Right ventricle myocardium superior (tissue), 1 donor: ENCODE measurements at places on chromosomes 7 and 10. TPM values are rescaled to one million over a fixed set of nuclear protein-coding genes. Genes with fewer than 3 reads are reported as not detected.

ATG9B gene
- total RNA-seq: not detected

STEAP1B gene
- 0.43 TPM for total RNA-seq

- DNase-seq: no peak
These were observed 49.2 kb upstream of the SHH start for GRCh38 chr7:155861480-155861868.

- no peak for DNase-seq
These were observed 335.3 kb downstream of the NRG3 start for GRCh38 chr10:82210331-82210730.

- DNase-seq: no peak
These were observed 186.4 kb downstream of the PDE1C start for GRCh38 chr7:31883761-31884164.

- DNase-seq: no peak
These were observed 107.2 kb upstream of the TCF7L2 start for GRCh38 chr10:112842832-112843360.

- DNase-seq: no peak
These were observed 458.3 kb downstream of the PLXDC2 start for GRCh38 chr10:20274571-20274970.

VKORC1L1 gene
- 17.6 TPM for total RNA-seq

DNA sequence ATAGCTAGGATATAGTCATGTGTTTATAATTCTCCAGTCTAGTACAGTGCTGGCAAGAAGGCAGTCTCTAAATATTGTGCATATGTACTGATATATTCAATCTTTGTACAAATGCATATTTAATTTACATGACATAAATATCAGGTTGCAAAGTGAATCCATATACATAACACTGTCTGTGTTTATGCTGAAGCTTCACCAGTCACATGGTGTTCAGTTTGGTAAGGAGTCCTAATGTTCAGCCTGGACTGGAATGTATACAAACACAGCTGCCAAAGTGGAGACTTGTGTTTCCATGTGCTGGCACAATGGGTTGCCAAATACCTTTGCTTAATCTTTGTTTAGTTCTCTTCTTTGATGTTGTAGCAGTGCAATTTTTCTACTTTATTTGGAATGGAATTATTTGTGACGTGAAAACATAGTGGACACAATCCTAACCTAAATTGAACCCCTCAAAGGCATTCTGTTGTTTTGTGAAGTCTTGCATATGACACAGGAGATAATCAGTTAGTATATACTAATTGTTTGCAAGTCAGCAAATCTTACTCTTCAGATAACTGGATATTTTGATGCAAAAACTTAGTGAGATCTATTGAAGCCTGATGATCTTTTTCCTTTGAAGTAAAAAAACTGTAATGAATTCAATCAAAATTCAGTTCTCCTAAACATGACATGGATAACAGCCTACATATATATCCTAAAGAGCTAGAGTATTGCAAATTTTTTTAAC is 17.3 kb upstream of the ARL4A start:
- no peak for DNase-seq

ACSM6 gene
- total RNA-seq: not detected

GRCh38 chr10:59944339-59944935 is 38.1 kb upstream of the CCDC6 start:
- no peak for DNase-seq

DNA sequence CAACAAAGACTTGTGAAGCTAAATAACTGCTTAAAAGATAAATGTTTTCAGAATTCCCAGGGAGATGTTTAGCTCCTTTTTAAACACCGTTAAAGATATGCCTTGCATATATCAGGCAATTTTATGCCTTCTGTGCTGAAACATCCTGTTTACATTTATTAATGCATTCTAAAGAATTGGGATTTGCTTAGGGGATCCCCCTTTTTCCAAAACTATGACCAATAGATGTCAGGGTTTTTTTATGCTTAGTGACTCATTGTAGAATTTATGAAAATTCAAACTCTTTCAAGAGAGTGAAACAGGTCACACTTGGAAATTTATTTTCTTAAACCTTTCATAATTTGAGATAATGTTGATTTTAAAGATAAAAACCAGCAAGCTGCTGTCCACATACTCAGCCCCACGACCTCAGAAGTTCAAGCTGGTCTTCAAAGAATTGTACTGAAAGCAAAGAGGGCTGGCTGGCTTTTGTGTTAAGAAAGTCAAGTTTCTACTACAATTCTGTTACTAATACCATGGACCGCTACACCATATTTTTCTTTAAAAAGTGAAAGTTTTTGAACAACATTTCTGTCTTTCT is 411.8 kb downstream of the ETV1 start:
- DNase-seq: no peak

GRCh38 chr7:140596519-140597427 is 43.8 kb downstream of the DENND2A start:
- no peak for DNase-seq

- DNase-seq: no peak
These were observed 205.7 kb upstream of the IGFBP3 start for GRCh38 chr7:46126675-46127300.

DNA sequence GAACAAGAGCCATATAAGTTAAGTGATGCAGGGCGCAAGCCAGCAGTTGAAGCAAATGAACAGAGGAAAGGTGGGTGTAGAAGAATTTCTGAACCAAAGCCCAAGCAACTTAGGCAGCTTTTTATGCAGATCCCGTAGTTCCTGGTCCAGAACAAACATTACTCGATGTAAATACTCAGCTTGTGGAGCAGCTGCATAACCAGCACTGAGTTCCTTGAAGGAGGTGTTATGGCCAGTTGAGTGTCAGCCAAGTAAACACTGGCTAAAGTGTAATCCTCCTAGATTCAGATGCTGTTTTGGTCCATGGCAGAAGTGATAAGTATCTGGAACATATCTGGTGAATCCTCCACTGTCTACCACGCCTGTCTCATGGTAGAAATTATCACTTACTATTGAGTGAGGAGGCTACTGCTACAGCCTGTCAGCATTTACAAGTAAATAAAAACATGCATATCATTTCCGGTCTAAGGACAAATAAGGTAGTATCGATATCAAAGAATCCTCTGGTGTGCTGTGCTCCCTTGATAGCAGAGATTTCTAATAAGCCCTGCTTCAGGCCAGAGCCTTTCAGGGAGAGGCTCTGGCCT is 213.9 kb downstream of the DYNC1I1 start:
- no peak for DNase-seq

CYP2C19 gene
- 0.11 TPM for total RNA-seq

GRCh38 chr10:70759781-70760180 is 25.4 kb downstream of the TBATA start:
- peak; percentile 44 for DNase-seq

SFRP5 gene
- total RNA-seq: 2.1 TPM

DNA sequence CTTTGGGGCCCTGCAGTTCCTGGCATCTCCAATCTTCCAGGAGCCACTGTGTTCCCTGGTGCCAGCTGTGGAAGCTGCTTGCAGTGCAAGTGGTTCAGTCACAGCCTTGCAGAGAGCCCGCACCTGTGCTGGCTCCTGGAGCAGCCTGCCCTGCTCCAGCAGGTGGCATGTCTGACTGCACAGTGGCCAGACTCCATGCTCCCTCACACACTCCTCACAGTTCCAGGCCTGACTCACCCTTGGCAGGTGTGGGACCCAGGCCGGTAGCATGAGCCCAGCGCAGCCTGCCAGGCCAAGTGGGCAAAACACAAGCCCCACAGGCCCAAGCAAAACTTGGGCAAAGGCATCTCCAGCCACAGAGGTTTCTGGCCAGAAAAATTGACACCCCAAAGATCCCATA is 33.6 kb upstream of the RELN start:
- no peak for DNase-seq

GRCh38 chr10:112875476-112876267 is 74.4 kb upstream of the TCF7L2 start:
- DNase-seq: no peak

- DNase-seq: no peak
These were observed 40.0 kb upstream of the GRB10 start for GRCh38 chr7:50822706-50823105.

DNA sequence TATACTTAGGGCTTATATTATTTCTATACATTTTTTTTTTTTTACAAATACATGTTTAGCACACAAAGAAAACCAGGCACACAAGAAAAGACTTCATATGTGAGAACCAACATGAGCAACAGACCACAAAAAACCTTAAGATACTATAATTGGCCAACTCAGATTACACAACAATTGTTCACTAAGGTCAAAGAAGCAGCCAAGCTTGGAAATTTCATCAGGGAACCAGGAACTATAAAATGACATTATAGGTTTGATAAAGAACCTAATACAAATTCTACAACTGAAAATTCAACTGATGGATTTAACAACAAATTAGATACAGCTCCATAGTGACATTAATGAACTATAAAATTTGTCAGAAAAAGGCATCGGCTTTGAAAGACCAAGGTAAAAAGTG is 4.4 kb upstream of the LUC7L2 start:
- no peak for DNase-seq

TMEM236 gene
- 0.43 TPM for total RNA-seq

KCNIP2 gene
- 516 TPM for total RNA-seq

DNA sequence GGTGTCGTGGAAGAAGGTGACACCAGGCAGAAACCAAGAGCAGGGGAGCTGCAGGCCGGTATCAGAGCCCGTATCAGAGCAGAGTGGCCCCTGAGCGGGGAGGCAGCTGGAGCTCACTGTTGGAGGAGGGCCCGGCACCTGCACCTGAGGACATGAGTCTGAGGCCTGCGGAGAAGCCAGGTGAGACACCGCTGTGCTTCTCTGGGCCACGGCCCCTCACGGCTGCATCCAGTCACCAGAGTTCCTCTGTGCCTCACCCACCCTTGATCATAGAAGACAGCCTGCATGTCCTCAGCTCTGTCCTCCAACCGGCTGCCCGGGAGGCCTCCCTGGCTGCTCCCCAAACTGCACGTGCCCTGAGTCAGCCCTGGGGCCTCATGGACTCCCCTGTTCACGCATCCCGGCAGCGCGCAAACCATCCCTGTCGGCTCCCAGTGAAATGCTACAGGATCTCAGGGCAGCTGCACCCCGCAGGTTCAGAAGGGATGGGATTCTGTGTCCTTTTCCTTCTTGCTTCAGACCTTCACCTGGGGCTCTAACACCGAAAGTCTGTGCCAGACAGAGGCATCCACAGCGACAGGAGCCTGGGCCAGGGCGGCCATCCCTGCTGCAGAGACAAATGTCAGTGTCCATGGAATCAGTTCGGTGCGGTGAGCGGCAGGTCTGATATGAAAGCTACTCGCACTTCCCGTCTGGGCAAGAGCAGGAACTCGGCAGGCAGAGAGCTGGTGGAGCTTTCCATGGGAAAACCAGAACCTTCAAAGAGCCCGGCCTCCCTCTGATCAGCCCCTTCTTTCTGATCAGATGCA is 111.9 kb upstream of the FAM20C start:
- DNase-seq: peak; percentile 30

DNA sequence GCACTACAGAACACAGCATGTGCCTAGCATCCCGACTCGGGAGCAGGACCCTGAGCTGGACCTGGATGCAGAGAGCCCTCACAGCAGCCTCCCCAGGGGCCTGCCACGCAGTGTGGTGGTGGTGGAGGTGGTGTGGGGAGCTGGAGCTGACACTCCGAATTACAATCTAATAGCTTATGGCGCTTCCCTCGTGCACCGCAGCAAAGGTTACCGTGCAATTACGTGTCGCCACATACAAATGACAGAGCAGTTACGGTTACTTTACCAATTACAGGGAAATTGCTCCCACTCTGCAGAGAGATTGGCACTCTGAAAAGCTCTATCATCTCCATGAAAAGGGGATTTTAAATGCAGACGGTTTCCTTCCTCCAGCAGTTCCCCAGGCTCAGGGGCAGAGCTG is 81.8 kb downstream of the PLXNA4 start:
- DNase-seq: no peak

MTG1 gene
- total RNA-seq: 14.7 TPM

- DNase-seq: no peak
These were observed 48.1 kb downstream of the CTTNBP2 start for GRCh38 chr7:117825132-117825531.

GRCh38 chr7:104137971-104138370 is 69.8 kb downstream of the ORC5 start:
- DNase-seq: no peak

DNA sequence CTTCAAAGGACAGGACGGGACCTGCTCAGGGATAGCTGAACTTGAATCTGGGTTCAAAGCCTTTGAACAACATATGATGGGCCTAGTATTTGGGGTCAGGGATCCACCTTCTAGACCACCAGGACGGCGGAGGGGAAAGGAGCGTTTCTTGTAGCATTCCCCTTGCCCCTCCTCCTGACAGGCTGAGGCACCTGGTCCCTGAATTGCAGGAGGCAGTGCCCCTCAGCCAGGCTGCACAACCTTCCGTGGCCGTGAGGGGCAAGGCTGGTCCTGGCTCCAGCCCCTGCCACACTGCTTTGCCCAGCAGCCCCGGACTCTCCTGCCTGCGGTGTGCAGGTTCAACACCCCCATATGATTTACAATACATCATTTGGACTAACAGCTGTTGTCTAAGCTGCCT is 58.1 kb downstream of the INSIG1 start:
- no peak for DNase-seq

GRB10 gene
- total RNA-seq: 32.2 TPM

CDHR3 gene
- total RNA-seq: 12.4 TPM
